ENCODE measurements at places on chromosomes 4 and X.

DNA sequence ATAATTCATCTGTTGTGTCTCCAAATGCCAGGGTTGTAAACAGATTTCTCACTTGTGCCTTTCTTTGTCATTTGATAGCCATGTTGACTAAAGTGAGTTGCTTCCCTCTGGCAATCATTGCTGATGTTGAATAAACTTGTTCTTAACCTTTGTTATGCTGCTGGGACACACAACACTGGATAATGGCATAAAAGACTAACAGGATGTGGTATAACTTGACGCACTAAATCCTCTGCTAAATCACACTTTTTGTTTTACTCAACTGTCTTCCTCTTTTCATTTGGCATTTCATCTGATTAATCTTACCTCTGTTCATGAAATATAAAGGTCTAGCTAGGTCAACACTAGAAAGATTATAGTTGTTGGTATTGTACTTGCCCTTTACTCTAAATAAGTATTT, 17.6 kb upstream of the CXCL5 start:
- DNase-seq = no peak

GRCh38 chrX:149569770-149570169, 17.5 kb downstream of the MAGEA9B start:
- DNase-seq = no peak

GRCh38 chr4:132866616-132867015, 282.5 kb upstream of the PCDH10 start:
- DNase-seq = no peak

- no peak for DNase-seq
Observed at GRCh38 chr4:1407657-1408333, 1.6 kb upstream of the NKX1-1 start.

DNA sequence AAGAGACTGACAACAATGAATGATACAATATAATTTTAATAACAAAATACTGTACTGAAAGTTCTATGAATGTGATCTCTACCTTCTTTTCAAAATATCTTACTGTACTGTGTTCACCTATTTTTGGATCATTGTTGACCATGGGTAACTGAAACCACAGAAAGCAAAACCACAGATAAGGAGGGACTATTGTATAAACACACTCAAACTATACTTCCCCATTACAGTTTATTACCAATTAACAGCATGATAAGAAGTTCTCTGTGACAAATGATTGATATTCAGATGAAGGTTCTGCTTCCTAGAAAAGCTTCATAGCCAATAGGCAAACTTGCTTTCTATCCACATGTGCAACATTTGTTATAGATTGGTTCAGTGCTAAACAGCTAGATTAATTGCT, 50.1 kb downstream of the GABRG1 start:
- DNase-seq = no peak

GRCh38 chr4:51909236-51909703, 66.3 kb downstream of the DCUN1D4 start:
- no peak for DNase-seq

DNA sequence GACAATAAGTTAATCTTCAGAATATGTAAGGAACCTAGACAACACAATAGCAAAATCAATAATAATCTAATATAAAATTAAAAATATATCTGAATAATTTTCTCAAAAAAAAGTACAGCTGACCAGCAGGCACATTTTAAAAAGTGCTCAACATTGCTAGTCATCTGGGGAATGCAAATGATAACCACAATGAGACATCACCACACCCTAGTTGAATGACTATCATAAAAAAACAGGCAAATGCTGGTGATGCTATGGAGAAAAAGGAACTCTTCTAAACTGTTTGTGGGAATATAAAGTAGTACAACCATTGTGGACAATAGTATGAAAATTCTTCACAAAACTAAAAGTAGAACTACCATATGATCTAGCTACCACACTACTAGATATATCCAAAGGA, 956.9 kb upstream of the NDST4 start:
- no peak for DNase-seq

- no peak for DNase-seq
Observed at GRCh38 chr4:112206431-112206830, 25.2 kb upstream of the AP1AR start.

GRCh38 chrX:46250151-46250550, 295.1 kb downstream of the ZNF674 start:
- no peak for DNase-seq

DNA sequence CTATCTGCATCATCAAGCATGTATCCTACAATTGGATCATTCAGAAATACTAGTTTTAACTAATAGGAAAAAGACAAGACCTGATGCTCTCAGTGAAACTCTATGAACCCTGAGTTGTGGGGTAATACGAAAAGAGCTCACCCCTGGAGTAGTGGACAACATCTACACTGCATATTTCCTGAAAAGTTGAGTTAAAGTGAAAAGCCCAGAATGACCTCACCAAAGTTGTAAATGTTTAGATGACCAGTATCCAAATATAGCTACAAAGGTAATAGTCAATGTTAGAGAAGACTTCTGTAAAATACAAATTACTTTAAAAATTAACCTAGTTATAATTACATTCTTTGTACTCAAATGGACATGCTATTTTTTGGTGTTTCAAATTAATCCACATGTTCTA, 52.8 kb upstream of the SRPX start:
- no peak for DNase-seq

DNA sequence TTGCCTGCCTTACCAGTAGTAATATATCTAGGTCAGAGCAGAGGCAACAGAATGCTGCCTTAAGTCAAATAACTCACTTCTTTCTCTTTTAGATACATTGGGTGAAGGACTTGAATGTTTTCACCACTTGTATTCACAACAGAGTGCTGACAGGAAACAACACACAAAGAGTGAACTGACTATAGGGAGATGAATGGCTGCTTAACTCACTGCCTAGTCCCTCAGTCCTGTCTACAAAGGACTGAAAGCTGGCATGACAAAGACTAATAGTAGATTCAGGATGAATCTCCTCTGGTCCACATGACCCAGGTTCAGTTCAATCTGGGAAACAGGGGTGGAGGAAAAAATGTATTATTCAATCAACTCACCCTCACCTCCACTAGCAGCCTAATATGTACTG, 134.2 kb downstream of the GALNTL6 start:
- no peak for DNase-seq

- no peak for DNase-seq
Observed at GRCh38 chr4:163273922-163274321, 58.5 kb downstream of the NPY1R start.

GRCh38 chr4:158261480-158261879, 51.2 kb downstream of the TMEM144 start:
- no peak for DNase-seq

- no peak for DNase-seq
Observed at GRCh38 chr4:47167081-47168035, 136.0 kb downstream of the GABRB1 start.

DNA sequence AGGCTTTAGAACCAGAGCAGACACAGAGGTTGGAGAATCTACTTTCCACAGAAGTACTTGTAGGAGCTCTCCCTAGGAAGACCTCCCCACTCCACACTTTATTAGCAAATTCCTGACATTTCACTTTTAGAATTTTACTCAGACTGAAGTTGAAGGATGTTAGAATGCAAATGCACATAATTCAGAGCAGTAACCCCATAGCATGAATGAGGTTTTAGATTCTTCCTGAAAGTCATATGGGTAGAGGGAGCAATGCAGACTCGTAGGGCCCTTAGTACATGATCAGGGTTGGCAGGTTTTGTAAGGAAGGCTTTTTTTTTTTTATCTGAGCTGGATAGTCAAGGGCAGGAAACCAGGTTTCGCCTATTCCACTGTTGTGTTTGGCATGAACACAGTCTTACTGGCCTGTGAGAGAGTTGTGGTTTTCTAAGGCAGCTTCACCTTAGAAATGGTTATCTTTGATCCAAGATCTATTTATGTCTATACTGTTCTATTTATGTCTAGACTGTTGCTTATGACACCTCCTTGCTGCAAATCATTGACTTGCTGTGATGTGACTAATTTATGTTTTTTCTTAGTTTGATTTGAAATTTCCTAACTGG, 48.9 kb downstream of the SPATA18 start:
- DNase-seq = no peak
